ENCODE measurements at places on chromosomes 3 and 15. TPM values are rescaled to one million over a fixed set of nuclear protein-coding genes. Genes with fewer than 3 reads are reported as not detected.

DNA sequence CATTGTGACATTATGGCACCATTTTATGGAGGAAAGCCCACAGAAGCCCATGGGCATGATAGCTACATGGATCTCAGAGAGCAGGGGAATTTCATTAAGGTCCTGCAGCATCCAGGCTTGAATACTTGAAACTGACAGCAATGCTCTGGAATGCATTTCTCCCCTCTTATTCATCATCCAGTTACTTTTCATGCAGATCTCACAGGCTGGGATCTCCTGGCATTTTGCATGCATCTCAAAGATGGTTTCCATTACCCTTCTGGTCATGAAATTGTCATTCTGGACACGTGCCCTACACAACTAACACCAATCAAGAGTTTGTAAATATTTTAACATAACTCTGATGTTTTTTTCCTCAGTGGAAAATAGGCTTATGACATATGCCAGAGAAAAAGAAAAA is 32.4 kb downstream of the VGLL3 start:
- H3K27me3 ChIP-seq, result no peaks in the 10 kb centered on the region
- H3K4me3 ChIP-seq, result no peak overlapping the region
- no peak for DNase-seq
- no peaks in the 10 kb centered on the region for H3K36me3 ChIP-seq
- no peaks in the 10 kb centered on the region for H3K4me1 ChIP-seq
- H3K27ac ChIP-seq, result no peak overlapping the region

DNA sequence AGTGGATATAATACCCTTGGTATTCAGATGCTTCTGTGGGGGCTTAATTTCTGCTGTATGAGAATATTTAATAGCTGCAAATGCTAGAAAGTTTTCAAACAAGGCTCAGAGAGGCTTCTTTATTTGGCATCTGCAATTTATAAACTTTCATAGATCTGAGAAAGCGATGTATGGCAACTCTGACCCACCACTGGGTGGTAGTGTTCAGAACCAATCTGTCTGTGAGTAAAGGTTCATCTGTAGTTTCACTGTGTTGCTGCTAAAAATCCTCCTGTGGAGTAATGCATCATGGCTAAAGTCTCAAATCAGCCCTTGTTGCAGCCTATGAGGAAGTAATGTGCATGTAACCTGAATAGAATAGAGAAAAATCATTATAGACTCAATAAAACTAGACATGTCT is 47.4 kb downstream of the CLSTN2 start:
- H3K27me3 ChIP-seq, result peaks cover 7% of the 10 kb centered on the region
- H3K4me3 ChIP-seq, result no peak overlapping the region
- no peak overlapping the region for H3K27ac ChIP-seq
- no peaks in the 10 kb centered on the region for H3K4me1 ChIP-seq
- DNase-seq, result no peak
- H3K36me3 ChIP-seq, result no peaks in the 10 kb centered on the region

GRCh38 chr15:42011074-42011473 is 9.8 kb downstream of the PLA2G4E start:
- H3K36me3 ChIP-seq, result no peaks in the 10 kb centered on the region
- H3K27me3 ChIP-seq, result no peaks in the 10 kb centered on the region
- no peak overlapping the region for H3K27ac ChIP-seq
- peaks cover 11% of the 10 kb centered on the region for H3K4me1 ChIP-seq
- no peak for DNase-seq

DNA sequence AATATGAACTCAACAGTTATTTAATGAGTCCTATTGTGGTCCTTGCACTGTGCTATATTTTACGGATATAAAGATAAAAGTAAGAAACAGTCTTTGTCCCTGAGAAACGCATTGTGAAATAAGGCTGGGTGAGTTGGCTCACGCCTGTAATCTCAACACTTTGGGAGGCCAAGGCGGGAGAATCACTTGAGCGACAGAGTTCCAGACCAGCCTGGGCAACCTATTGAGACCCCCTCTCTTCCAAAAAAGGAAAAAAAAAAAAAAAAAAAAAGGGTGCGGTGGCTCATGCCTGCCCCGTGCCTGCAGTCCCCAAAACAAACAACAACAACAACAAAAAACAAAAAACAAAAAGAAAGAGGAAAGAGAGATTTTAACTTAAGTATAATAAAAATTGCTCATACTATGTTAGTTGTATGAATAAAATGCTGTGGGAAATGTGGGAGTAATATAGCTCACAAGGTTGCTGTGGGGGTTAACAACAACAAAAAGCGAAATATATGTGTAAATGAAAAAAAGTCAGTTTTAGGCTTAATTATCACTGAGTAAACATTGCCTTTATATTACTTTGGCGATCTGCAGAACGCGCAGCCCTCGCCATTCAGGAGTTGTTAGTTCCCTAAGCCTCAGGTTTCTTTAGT is 461 bp upstream of the FNDC3B start:
- no peaks in the 10 kb centered on the region for H3K27me3 ChIP-seq
- H3K4me1 ChIP-seq, result peaks cover 26% of the 10 kb centered on the region
- DNase-seq, result no peak
- no peaks in the 10 kb centered on the region for H3K36me3 ChIP-seq

DNA sequence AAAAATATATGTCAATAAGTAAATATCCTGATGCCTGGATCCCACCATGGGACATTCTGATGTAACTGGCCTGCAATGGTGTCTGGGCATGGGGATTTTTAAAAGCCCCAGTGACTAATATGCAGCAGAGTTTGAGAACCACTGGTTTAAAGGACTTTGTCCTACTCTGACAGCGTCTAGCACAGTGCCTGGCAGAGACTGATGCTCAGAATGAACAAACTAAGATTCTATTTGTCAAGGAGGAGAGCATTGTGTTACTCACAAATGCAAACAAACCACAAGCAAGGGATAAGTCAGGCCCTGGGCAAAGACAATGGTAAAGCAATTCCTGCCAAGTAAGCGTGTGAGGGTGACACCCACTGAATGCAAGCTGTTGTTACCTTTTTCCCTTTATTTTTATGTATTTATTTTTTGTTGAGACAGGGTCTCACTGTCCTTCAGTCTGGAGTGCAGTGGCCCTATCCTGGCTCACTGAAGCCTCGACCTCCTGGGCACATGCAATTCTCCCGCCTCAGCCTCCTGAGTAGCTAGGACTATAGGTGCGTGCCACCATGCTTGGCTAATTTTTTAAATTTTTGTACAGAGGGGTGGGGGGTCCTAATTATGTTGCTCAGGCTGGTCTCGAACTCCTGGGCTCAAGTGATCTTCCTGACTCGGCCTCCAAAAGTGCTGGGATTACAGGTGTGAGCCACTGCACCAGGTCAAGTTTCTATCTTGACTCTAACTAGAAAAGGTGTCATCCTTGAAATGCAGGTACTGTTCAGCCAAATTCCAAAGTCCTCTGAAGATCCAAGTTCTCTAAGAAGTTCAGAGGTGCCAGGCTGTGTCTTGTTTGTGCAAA is 909 bp upstream of the GPD1L start:
- peaks cover 29% of the 10 kb centered on the region for H3K4me1 ChIP-seq
- peak overlapping the region; percentile 49 for H3K27ac ChIP-seq
- H3K27me3 ChIP-seq, result no peaks in the 10 kb centered on the region
- peaks cover 7% of the 10 kb centered on the region for H3K36me3 ChIP-seq
- DNase-seq, result peak; percentile 19

- peak; percentile 32 for DNase-seq
- no peak overlapping the region for H3K4me3 ChIP-seq
- H3K36me3 ChIP-seq, result peaks cover 14% of the 10 kb centered on the region
- no peaks in the 10 kb centered on the region for H3K4me1 ChIP-seq
- H3K27ac ChIP-seq, result no peak overlapping the region
Observed at GRCh38 chr3:127015282-127016042, 32.5 kb downstream of the PLXNA1 start.

DNA sequence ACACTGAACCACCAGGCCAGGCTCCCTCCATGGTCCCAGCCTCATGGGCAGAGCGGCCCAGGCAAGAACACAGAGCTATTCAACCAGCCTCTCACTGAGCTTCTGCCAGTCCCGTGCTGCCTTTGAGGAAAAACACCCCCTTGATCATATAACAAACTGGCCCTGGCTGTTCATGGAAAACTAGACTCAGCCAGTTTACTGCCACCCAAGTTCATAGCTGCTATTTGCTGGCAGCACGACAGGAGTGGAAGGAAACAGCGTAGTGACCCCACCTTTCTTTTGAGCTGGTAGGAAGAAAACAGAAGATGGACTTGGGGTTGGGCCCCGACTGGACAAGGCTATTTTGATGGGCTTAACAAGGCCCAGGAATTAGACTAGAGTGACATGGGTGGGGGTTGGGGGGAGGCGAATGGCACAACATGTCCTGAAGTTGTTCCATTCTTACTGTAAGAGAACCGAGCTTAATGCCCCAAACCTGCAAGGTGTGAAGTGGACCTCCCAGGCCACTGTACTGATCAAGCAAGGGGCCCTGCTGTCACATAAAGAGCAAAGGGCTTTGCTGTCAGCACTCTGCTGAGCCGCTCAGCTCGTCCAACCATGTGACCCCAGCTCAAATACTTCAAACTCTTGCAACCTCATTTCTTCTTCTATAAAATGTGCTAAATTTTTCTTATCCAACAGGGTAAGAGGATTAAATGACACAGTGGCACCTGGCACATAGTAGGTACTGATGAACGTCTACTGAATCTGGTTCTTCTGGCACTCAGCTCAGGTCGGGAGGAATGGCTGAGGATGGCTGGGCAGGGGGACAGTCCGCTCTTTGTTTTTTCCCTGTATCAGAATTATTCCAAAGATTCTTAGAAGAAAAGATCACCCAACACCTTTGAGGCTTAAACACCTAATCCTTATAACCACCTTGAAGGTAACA is 1.6 kb downstream of the FBXL22 start:
- DNase-seq, result no peak
- H3K27me3 ChIP-seq, result no peaks in the 10 kb centered on the region
- peaks cover 60% of the 10 kb centered on the region for H3K4me1 ChIP-seq
- H3K36me3 ChIP-seq, result peaks cover 12% of the 10 kb centered on the region
- H3K4me3 ChIP-seq, result peak overlapping the region; percentile 87

DNA sequence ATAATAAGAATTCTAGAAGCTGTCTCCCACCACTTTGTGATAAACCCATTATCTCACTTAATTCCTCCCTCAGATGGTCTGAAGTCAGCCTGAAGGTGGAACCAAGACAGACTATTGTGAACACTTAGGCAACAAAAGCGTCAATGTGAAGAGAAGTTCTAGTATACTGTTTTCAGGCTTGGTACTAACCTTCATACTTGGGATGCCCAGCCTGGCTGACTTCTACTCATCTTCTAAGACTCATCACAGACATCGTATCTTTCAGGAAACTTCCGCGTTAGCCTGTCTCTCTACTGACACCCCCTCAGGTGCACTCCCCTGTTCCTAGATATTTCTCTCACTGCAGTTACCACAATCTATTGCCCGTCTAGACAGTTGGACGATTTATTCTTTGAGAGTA is 201.2 kb downstream of the SATB1 start:
- no peak for DNase-seq
- peaks cover 11% of the 10 kb centered on the region for H3K4me1 ChIP-seq
- H3K36me3 ChIP-seq, result no peaks in the 10 kb centered on the region
- no peak overlapping the region for H3K27ac ChIP-seq
- no peaks in the 10 kb centered on the region for H3K27me3 ChIP-seq

GRCh38 chr3:14810070-14810791 is 8.5 kb upstream of the FGD5 start:
- H3K27me3 ChIP-seq, result peaks cover 51% of the 10 kb centered on the region
- H3K4me1 ChIP-seq, result peaks cover 5% of the 10 kb centered on the region
- DNase-seq, result no peak
- H3K27ac ChIP-seq, result no peak overlapping the region
- no peaks in the 10 kb centered on the region for H3K36me3 ChIP-seq
- H3K4me3 ChIP-seq, result no peak overlapping the region

- peak overlapping the region; percentile 99 for H3K27ac ChIP-seq
- DNase-seq, result no peak
- peak overlapping the region; percentile 98 for H3K4me3 ChIP-seq
- peaks cover 31% of the 10 kb centered on the region for H3K36me3 ChIP-seq
- H3K27me3 ChIP-seq, result no peaks in the 10 kb centered on the region
- H3K4me1 ChIP-seq, result peaks cover 21% of the 10 kb centered on the region
Observed at GRCh38 chr3:53880396-53881345, 1.3 kb downstream of the ACTR8 start.

DNA sequence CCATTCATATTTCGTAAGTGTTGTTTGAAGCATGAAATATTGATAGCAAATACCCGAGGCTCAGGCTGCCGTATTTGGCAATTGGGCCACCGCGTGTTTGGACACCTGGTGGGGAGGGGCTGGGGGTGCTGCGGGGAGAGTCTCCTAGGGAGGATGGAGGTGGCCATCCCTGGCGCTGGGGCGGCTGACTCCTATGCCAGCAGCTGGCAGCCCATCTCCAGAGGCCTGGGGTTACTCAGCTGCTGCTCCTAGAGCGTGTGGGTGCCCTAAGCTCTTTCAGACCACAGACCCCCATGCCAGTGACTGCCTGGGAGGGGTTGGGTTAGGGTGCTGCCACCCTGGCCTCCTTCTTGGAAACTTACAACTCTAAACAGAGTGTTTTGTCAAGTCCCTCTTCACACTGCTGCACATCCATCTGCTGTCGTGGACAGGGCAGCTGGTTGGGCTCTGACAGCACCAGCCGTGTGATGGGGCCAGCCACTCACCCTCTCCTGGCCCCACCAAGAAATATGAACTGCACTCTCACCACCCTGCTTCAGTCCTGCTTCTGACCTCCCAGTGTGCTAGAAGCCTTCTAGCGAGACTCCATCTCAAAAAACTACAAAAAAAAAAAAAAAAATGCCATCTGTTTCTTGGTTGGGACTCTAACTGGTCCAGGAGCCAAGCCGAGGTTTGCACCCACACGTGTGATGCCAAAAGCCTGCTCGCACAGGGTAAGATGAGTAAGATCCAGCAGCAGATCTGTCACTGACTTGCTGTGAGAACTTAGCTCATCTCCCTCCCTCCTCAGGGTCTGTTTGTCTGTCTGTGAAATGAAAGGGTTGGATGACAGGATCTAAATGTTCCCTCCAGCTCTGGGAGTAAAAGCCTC is 156.2 kb downstream of the MEGF11 start:
- DNase-seq, result no peak
- H3K27me3 ChIP-seq, result peaks cover 4% of the 10 kb centered on the region
- H3K4me1 ChIP-seq, result no peaks in the 10 kb centered on the region
- H3K27ac ChIP-seq, result no peak overlapping the region
- no peak overlapping the region for H3K4me3 ChIP-seq

- peaks cover 4% of the 10 kb centered on the region for H3K4me1 ChIP-seq
- H3K4me3 ChIP-seq, result no peak overlapping the region
- H3K27me3 ChIP-seq, result no peaks in the 10 kb centered on the region
- no peak overlapping the region for H3K27ac ChIP-seq
- H3K36me3 ChIP-seq, result peaks cover 20% of the 10 kb centered on the region
Observed at GRCh38 chr15:68154923-68155559, 50.1 kb downstream of the CALML4 start.

- H3K4me1 ChIP-seq, result no peaks in the 10 kb centered on the region
- no peak for DNase-seq
- H3K4me3 ChIP-seq, result no peak overlapping the region
- H3K27ac ChIP-seq, result no peak overlapping the region
Observed at GRCh38 chr15:101520395-101520794, 30.9 kb upstream of the PCSK6 start.

Gene FAM81A
- 1.2 TPM for total RNA-seq

Gene SLC6A20
- not detected for total RNA-seq

Gene CCDC39
- total RNA-seq, result not detected
